ENCODE measurements at places on chromosomes 6 and 20.

DNA sequence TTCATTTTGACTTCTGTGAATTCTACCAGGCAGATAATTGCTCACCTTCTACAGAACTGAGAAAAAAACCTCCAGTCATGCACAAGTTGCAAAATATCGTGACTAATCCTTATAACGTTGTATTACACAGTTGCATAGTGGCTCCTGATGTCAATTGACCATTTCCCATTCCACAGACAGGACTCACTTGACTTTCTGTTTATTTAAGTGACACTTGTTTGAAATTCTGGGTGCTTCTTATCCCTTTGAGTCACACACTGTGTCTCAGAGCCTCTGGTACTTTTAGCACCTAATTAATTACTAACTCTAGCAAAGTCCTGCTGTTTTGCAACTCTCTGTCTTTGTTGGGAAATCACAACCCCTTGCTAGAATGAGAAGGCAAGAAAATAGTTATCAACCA, 16.2 kb upstream of the RSPO3 start:
- DNase-seq, result no peak

- no peak for DNase-seq
Measured at GRCh38 chr6:109292983-109293586, 89.2 kb downstream of the CD164 start.

GRCh38 chr20:63686492-63687321, 9.7 kb upstream of the TNFRSF6B start:
- peak; percentile 70 for DNase-seq

DNA sequence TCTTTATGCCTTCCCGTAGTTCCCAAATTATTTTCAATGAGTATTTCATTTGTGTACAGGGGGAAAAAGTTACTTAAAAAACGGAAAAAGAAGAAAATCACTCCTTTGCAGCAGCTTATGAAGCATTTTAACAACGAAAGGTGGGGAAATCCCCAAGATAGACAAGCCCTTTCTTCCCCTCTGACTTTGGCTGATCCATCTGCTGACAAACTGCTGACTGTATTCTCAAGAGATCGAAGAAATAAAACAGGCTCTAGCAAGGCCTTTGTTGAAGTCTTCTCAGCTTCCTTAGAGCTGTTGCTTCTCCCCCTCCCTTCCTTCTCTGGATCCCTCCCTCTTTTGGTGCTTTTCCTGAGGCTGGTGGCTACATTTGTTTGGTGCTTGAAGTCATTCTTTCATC, 325.2 kb downstream of the NRN1 start:
- DNase-seq, result no peak

- DNase-seq, result no peak
Measured at GRCh38 chr6:155130161-155130853, 133.5 kb upstream of the CLDN20 start.

DNA sequence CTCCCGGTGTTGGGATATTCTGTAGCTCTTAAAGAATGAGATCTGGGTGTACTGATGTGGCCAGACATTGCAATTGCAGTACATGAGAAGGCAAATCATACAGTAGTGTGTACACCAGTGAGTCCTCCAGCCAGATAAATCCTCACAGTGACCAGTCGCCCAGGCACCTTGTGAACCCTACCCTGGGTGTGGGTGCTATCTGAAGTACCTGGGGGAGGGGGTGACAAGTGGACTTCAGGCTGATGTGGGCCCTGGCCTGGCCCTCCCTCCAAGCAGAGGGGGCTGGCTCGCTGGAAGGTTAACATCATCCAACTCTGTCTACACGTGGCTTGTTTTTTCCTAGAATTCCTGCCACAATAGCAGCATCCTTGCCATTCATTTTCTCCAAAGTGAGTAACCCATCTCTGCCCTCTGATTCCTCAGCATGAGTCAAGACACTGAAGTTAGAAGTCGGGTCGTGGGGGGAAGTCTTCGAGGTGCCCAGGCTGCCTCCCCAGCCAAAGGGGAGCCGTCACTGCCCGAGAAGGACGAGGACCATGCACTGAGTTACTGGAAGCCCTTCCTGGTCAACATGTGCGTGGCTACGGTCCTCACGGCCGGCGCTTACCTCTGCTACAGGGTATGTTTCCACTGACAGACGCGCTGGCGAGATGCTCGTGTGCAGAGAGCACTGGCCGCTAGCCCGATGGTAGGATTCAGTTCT, 70.8 kb downstream of the PTPN1 start:
- no peak for DNase-seq

DNA sequence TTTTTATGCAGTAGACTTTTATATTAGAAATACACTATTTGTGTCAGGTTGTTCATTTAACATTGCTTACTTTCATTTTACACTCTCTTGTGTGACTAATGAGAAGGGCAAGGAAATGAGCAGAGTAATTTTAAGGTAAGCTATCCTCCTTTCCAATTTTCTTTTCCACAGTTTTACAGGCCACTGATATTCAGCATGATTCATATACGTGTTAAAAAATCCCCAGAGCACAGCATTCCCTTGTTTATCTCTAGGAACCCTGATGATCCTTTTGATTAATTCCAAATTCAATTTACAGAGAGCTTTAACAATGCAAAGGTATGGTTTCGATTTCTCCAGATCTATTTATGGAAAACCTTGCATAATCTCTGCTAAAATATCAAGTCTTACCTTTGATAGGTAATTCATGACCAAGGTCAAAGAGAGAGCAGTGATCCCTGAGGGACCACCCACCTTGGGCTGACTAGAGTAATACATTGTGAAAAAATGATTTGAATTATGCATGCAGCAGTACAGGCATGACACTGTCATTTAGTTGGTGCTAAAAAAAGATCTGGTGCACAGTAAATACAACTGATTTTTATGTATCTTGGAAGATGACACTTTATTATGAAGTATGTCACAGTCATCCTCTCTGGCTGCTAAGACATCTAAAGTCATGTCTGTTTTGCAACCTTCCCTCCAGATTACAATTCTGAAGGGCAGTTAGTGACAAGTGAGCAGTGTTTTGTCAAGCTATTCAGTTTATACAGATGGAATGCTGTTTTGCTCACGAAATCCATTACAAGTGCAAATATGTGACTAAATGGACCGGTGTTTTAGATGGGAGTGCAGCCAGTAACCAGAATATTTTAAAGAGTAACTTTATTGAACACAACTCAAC, 736.6 kb downstream of the EPHA7 start:
- no peak for DNase-seq

Measured in stomach (tissue), 19 donors.